Central memory CD4-positive, alpha-beta T cell (primary cell): ENCODE measurements at places on chromosomes 1 and 21.

GRCh38 chr1:94314222-94314858, 77.0 kb upstream of the ARHGAP29 start:
- DNase-seq, result no peak

- DNase-seq, result peak; percentile 5
Measured at GRCh38 chr1:170929835-170930554, 5.3 kb upstream of the MROH9 start.

GRCh38 chr1:11693024-11693590, 1.6 kb downstream of the DRAXIN start:
- DNase-seq, result no peak

- no peak for DNase-seq
Measured at GRCh38 chr21:31688603-31689368, 29.3 kb downstream of the SOD1 start.

DNA sequence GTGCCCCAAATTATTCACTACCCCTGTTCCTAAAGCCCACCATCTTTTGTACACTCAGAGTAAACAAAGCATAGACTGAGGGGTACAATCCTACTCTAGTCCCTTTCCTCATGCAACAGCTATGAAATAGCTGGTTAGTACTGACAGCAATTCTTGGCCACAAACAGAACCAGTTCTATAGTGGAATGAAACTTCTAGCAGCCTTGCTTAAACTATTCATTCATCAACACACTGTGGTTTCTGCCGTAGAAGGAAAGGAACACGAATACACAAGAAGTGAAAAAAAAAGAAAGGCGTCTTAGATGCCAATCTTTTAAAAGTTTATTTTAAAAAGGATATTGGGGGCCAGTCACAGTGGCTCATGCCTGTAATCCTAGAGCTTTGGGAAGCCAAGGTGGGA, 9.9 kb downstream of the PSMB2 start:
- DNase-seq, result no peak

DNA sequence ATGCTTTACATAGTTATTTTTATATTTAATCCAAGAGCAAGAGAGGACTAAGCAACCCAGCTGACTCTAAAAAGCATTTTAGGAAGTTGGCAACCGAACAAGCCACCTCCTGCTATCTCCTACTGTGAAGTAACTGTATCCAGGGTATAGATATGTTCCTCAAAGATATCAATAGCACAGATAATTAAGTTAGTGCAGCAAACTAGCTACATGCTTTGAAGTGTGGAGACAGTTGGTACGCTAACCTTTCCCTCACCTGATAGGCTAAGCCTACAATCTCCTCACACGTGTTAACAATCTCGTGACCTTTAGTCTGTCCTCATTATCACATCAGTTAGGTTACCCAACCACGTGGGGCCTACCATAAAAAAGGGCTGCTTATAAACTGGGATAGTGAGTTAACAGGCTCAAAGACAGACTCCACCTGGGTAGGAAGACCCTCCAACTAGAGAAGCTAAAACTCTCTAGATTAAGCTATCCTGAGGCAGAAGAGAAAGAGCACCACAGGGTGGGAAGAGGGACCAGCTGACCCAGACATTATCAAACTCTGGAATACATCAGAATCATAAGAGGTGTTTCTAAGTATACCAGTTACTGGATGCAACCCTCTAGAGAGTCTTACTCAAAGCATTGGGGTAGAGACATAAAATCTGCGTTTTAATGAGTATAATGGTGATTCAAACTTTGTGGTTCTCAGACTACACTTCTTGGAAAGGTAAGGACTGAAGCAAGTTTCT, 340.1 kb upstream of the ESRRG start:
- no peak for DNase-seq

- no peak for DNase-seq
Measured at GRCh38 chr1:178086766-178087165, 7.1 kb upstream of the RASAL2 start.

GRCh38 chr1:107076841-107077240, 20.4 kb downstream of the PRMT6 start:
- no peak for DNase-seq

- no peak for DNase-seq
Measured at GRCh38 chr21:35007348-35007747, 41.8 kb downstream of the RUNX1 start.

DNA sequence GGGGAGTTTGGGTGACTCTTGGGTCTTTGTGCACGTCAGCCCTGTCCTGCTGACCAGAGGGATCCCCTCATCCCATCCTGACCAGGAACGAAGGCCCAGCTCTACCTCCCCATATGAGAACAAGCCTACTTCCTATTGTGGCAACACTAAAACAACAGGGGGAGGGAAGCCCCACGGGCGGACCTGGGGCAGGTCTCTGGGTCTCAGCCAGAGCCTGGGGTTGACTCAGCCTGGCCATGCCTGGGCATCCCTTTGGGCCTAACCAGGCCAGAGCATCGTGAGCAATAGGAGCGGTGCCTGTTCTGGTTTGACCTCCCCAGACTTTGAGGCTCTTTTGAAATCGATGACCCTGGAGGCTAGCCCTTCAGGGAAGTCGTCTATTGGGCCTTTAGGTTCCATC, 16.8 kb downstream of the RPS6KA1 start:
- DNase-seq, result no peak

DNA sequence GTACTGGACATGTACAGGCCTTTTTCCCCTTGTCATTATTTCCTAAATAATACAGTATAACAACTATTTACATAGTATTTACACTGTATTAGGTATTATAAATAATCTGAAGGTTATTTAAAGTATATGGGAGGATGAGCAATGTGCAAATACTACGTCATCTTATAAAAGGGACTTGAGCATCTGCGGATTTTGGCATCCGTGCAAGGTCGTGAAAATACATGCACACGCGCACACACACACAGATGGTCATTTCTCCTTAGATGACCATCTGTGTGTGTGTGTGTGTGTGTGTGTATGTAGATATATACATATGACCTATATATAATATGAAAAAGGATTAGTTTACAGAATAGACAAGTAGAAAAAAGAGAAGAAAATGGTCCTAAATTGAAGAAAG, 15.4 kb downstream of the ALG14 start:
- no peak for DNase-seq

GRCh38 chr1:206513312-206514111, 6.2 kb downstream of the RASSF5 start:
- DNase-seq, result no peak

DNA sequence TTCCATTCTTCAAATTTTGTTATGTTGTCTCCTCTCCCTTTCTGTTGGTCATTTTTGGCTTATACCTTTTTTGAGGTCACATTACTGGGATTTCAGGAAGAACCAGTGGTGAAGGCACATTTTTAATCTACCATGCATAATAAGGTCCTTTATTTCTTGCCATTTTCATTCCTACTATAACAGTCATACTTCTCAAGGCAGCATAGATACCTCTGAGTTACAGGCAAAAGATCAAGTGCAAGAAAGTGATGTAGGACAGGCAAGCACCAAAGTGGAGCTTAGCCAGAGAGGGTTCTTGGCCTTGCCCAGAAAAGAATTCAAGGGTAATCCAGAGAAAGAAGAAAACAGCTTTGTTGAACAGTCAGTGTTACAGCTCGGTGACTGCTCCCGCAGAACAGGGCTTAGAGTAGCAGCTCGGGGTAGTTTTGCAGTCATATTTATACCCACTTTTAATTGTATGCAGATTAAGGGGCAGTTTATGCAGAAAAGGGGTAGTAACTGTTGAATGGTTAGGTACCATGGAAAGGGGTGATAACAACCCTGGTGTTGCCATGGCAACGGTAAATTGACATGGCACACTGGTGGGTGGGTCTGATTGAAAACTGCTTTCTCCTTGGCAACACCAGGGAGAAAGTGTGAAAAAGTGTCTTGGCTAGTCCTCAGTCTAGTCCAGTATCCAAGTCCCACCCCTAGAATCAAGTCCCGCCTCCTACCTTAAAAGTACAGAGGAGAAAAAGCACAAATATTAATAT, 39.6 kb upstream of the DOCK7 start:
- no peak for DNase-seq

DNA sequence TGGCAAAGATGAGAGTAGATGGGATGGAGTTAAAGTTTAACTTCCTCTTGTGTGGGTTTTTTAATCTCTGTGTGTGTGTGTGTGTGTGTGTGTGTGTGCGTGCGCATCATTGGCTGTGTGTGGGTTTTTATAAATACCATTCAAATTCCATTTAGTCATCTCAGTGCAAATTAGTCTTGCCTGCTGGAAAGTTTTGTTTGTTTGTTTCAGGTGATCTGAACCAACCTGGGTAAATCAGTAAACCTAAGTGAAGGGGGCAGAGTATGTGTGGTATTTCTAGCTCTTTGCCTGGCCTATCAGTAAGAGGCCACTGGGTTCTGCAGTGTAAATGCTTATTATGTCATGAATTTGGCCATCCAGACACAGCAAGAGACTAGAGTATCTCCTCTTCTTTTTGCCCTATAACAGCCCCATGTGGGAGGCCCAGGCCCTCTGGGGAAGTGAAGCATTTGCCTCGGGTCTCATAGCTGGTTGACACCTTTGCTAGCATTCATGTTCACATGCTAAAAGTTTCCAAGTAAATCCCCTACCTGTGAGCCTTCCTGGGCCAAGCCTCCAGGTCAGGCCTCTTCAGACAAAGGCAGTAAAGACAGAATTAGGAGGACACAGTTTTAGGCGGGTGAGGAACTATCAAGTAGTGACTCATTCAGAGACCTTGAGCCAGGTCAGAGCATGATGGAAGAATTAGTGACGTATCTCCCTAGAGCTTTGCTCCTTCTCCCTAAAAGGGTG, 14.7 kb downstream of the INTS3 start:
- DNase-seq, result no peak

- DNase-seq, result no peak
Measured at GRCh38 chr1:150273311-150273710, 721 bp downstream of the C1orf54 start.

DNA sequence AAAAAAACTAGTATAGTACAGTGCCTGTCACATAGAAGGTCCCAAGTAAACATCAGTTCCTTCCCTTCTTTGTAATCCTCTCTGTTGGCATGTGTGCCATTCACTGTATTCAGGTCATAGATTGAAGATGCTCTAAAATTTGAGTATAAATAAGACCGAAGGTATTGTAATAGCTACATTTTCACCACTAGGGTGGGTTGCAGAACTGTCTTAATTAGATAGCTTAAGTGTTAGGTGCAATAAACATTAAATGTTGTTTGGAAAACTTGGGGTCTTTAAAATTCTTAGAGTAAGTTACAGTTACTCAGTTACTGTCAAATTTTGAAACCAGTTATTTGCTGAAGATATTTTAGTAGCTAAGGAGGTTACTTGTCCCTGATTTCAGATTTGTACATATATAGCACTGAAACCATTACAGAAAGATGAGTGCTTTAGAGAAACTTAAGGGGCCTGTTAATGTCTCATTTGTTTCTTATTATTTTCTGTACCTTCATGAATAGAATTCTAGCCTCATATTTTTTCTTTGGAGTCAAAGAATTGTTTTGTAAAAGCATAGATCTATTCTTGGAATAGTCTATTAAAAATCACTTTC, 24.3 kb downstream of the PER3 start:
- no peak for DNase-seq

DNA sequence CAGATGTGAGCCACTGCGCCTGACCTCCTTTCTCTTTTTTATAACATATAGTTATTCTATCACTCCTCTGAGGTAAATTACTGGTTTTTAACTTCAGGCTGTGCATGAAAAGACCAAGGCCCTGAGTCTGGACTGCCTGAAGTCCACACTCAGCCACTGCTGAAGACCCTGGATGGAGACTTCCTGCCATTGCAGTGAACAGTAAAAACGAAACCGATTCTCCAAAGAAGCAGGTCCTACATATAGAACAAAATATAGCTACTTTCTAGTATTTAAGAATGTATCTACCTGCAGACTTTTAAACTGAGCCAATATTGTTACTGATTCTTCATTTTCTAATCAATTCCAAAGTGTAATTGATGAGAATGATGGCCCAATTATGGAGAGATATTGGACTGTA, 232.8 kb downstream of the CHRM3 start:
- DNase-seq, result no peak

DNA sequence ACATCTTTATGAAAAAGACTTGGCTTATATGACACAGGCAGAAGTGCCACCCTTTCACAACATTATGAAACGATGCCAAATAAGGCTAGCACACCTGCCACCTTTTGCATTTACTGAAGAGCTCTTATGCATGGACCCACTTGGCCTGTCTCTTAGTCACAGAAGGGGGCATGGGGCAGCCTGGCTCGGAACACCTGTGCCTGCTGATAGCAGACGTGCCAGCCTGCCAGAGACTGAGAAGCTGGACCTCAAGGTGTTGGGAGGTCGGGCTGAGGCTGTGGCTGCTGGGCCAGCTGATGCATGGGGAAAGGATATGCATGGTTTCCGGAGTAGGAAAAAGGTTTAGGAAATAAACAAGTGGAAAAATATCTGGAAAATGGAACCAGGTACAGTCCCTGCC, 21.5 kb downstream of the RCAN1 start:
- no peak for DNase-seq

DNA sequence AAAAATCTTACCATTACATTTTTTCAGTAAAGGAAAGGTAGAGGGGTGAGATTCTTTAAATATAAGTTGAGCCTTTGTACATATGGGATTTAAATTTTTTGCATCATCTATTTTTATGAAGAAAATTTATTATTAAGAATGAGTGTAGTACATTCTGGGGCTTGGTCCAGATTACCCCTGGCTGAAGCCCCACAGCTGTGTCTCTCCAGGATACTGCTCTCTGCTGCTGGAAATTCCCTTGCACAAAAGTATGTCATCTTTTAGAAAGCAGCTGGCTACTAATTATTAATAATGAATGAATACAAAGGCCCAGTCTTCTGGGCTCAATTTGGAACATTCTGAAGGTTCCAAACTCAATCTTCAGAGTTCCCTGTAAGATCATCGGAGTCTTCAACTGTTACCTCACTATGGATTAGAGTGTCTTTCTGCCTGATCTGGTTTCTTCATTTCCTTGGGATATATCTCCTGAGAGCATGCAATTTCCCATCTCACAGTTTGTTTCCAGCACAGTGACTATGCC, 428.6 kb upstream of the BRINP3 start:
- DNase-seq, result no peak

- no peak for DNase-seq
Measured at GRCh38 chr21:44764319-44765230, 37.0 kb downstream of the UBE2G2 start.

GRCh38 chr1:25657121-25657882, 40.7 kb downstream of the MAN1C1 start:
- DNase-seq, result no peak

- no peak for DNase-seq
Measured at GRCh38 chr1:48765335-48765734, 11.4 kb downstream of the BEND5 start.
